ENCODE measurements at places on chromosomes 5 and 9. TPM values are rescaled to one million over a fixed set of nuclear protein-coding genes. Genes with fewer than 3 reads are reported as not detected.

GRCh38 chr9:116087751-116088194, 65.8 kb upstream of the PAPPA start:
- DNase-seq = peak; percentile 77

DNA sequence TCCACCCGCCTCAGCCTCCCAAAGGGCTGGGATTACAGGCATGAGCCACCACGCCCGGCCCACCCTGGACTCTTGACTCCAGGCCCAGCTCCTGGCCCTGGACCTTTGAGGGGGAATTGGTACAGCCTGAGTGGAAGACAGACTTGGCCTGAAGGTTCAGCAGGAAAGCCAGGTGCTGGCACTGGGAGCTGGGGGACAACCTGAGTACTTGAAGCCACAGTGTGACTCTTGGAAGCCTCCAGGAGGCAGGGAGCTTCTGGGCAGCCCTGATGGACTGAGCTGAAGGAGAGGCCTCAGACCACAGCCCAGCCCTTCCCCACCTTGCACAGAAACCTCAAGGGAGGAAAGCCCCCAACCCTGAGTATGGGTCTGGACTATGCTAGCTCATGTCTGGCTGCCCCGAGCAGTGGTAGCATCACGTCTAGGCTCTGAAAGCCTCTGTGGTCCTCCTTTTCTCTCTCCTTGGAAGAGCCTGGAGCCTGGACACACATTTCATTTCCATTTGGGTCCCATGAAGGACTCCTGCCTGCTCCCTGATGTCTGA, 54.1 kb downstream of the RASGEF1C start:
- DNase-seq = no peak

- no peak for DNase-seq
Measured at GRCh38 chr5:143525176-143525575, 121.7 kb upstream of the NR3C1 start.

GRCh38 chr5:7367780-7368179, 28.2 kb upstream of the ADCY2 start:
- no peak for DNase-seq

GRCh38 chr5:132203464-132203818, 24.2 kb downstream of the P4HA2 start:
- no peak for DNase-seq

GRCh38 chr9:35294066-35294465, 132.3 kb downstream of the UNC13B start:
- DNase-seq = no peak

DNA sequence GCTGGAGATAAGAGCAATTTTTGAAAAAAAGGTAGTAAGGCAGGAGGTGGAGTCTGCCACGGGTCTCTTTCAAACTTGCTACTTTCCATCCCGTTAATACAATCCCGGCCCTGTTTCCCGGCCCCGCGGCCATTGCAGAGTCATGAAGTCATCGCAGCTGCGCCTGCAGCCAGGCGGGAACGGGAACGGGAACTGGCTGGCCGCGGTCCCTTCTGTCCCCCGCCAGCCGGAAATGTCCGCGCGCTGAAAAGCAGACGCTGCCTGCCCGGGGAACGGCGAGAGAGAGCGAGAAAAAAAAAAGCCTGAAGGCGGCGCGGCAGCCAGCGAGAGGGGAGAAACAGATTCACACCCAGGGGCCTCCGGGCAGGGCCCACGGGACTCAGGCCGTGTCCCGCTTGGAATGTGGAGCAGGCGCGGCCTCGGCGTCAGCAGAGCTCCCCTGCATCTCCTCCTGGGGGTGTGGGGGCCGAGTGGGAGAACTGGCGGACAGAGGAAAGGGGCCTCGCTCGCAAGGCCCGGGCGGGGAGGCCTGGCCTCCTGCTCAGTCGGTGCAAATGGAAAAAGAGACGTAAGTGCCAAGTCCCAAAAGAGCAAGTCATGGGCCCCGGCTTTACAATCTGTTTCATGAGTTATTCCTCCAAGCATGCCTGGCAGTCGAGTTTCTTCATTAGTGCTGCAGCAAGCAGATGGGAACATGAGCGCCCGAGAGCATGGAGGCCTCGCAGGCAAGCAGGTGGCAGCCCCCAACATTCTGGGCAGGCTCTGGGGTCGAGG, 201.2 kb upstream of the GAS1 start:
- DNase-seq = peak; percentile 52

DNA sequence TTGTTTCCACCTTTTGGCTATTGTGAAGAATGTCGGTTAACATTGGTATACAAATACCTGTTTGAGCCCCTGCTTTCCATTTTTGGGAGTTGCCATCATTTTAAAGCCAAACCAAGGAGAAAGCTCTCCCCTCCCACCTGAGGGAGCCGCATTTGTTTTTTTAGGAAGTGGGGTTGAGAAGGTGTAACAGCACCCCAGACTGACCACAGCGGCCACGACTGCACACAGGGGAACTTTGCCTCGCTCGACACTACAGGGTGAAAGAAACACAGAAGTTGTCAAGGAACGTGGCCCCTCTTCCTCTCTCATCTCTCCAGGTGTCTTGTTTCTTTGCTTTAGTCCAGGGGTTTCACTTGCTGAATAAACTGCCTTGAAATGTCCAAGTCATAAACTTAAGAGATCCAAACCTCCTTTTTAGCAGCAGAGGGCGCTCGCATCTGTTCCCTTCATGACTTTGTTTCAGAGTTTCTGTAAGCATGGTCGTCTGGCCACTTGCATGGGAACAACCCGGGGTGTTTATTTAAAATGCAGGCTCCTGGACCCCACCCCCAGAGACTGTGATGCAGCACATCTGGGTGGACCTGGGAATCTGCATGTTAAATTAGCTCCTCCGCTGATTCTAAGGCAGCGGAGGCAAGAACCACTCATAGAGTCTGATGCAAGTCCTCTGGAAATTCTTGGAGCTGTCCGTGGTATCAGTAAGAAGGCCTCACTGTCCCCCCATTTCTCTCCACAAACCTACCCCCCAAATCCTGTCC, 2.1 kb upstream of the TTLL11 start:
- peak; percentile 60 for DNase-seq

- peak; percentile 96 for DNase-seq
Measured at GRCh38 chr5:135246923-135247795, 151.9 kb downstream of the MACROH2A1 start.

DNA sequence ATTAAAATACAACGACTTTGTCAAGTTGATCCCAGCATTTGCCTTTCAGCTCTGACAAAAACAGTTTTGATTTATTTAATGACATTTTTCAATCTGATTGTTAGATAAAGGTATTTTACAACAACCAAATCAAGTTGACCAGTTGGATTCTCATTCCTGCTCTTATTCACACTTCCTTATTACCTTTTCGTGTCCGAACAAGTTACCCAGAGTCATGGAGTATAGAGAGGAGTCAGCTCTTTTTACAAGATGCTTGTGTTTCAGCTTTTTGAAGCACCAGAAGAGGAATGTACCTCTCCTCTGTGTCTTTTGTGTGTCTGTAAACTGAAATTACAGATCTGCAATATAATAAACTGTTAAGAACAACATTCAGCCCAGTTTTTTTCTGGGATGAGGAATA, 151.3 kb upstream of the TMEM161B start:
- DNase-seq = no peak

DNA sequence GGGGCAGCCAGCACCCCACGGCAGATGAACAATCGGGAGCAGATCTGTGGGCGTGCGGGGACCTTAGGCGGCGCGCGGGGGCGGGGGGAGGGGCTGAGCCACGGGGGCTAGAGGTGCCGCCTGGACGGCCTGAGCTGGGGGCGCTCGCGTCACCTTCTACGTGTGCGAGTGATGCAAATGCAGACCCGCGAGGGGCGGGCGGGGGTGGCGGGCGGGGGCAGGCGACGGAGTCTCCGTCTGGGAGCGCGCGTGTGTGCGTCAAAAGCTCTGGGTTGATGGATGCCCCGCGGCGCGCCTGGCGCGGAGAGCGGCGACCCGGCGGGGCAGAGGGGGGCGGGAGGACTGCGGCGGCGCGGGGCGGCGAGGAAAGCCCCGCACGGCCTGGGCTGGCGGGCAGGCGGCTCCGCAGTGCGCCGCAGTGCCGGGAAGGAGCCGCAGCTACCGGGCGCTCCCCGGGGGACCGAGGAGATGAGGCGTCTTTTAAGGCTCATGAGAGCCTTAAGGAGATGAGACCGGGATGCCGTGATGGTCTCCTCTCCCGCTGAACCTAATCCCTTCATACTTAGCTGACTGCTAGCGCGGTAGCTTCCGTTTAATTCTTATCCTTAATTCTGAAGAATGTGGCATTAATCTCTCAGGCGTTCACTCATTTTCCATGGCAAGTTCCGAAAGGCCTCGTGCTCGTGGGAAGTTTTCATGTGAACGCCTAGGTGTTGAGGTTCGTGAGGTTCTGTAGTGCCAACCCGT, 1.5 kb downstream of the SV2C start:
- DNase-seq = no peak

DNA sequence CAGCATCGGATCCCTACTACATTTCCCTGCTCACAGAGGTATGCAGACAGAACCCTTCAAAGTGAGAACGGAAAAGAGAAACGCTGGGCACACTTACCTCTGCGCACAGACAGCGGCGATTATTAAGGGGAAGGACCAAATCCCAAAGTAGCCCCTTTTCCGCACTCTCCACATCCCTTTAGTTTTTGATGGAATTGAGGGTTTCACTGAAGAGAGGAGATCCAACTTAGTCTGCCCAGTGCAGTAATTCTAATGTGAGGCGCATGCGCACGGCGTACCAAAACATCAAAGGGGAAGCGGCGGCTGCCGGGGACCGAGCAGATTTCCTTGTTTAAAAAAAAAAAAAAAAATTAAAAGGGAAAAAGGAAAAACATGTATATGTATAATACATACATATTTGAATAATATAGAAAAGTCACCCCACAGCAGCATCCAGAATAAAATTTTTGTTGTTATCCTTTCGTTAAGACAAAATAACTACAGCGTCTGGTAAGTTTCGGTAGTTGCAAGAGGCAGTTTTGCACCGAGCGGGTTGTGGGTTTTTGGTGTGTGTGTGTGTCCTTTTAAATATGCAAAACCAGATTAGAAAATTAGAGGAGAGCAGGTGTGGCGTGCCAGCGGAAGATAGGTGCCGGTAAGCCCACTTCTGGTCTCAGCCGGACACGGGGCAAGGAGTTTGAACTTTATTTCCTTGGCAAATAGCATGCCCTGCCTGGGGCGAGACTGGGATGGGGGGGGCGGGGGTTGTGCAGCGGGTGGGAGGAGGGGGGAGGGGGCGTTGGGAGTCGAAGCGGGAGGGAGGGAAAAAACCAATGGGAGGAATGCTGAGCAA, at the start of gene GABRB2:
GABRB2 (minus strand) TSS at position 256 of the 832 bp plus-strand sequence; CDS start at position 174, 82 bp downstream.
- DNase-seq = no peak

Gene PDE6A
- 0.41 TPM for total RNA-seq

Gene ANKRD20A1
- not detected for total RNA-seq

Gene ANKDD1B
- not detected for total RNA-seq

Gene IL13
- not detected for total RNA-seq

Gene RABEPK
- total RNA-seq = 41.7 TPM

Gene SLC6A19
- total RNA-seq = not detected

Gene FGFR4
- 9.1 TPM for total RNA-seq

Gene CARTPT
- not detected for total RNA-seq
